Stimulated activated CD4-positive, alpha-beta T cell treated with anti-CD3 and anti-CD28 coated beads, Interleukin-12 subunit alpha, Interleukin-12 subunit beta, amount 100 ng/mL, for 4 hours (primary cell): ENCODE measurements at places on chromosomes 1 and 21.

DNA sequence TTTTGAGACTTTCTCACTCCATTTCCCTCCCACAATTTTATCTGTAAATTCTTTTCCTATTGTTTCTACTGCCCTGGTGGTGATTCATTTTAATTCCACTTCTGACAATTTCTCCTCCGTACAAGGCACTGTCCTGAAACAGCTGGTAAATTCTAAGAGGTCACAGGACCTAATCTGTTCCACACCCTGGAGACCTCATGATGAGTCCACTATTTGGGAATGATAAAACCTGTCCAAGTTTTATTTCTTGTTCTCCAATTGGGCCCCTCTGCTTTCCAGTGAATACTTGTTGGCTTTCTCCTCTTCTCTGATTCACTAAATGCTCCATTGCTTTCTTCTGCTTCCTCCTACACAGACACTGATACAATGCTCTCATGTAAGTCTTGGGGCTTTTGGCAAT lies 343.1 kb upstream of the DUSP10 start:
- no peak for DNase-seq

GRCh38 chr1:30778154-30778978 lies 20.8 kb upstream of the LAPTM5 start:
- no peak for DNase-seq

DNA sequence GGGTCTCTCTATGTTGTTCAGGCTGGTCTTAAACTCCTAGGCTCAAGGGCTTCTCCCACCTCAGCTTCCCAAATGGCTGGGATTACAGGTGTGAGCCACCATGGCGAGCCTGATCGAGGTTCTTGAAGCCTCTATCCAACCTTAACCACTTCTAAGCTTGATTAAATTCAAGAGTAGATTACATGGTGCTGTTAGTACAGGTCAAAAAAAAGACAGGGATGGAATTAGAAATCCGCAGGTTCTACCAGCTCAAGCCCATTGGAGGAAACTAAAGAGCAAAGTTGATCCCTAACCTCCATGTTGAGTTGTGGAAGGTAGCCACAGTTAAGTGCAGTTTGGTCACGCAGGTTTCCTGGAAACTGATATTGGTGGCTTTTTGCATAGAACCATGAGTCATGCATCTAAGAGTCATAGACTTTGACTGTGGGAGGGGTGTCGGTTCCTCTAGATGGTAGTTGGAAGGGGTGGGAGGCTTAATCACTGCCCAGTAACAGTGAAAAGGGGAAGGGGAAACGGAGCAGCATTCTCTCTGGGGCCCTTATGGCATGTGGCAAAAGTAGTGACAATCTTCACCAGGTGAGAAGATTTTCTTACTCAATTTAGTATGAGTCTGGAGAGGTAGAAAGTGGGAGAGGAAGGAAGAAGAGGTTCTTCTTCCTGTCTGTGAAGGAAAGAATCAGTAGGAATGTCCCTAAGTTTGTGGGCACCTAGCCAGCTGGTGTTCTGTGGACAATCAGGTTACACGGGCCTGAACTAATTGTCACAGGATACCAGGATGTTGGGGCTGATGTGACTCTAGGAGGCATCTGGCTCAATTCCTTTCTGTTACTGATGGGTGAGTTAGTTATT lies 7.0 kb downstream of the CD53 start:
- DNase-seq, result peak; percentile 38

- no peak for DNase-seq
These were observed 140.4 kb upstream of the BEND5 start for GRCh38 chr1:48917070-48917454.

DNA sequence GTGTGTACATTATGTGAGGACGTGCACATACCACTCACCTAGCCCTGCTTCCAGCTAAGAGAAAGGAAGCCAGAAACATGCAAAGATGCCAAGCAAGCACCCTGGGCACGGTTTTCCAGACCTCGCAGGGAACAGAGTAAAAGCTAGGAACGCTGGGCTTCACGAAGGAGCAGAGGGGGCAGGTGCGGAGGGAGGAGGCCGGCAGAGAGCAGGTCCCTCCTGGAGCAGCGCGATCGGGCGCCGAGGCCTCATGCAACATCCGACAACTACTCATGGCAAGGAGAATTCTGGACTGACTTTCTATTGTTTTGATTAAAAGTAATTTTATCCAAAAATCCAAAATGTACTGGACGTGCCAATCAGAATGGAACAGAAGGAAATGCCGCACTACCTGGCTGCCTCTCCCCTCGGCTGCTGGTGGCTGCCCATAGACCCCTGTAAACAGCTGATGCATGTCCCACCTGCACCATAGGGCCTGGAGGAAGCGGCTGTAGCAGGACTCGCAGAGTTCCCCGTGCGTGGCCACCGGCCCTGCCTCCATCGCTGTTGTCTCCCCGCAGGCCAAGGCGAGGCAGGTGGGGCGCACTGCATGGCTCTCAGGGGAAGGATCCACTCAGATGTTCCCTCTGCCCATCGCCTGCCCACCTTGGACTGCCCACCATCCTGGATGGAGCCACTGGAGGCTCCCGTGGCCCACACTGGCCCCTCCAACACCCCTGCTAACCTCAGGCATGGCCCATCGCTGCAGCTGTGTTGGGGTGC lies 93.5 kb downstream of the WDR4 start:
- DNase-seq, result no peak

DNA sequence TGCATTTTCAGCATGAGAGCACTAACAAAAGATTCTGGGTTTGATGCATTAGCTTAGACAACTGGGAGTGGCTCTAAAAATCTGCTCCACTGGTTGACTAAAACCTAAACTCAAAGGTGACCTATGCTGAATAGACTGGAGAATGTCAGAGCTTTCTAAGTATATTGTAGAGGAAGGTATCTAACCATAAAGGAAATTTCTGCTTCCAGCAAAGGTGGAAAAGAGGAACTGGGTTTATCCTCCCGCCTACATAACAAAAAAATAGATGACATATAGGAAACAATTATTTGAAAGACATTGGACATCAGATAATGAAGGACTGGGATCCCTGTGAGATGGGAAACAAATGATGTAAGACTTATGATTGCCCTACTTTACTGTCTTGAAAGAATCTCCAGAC lies 35.8 kb upstream of the CR2 start:
- no peak for DNase-seq

- DNase-seq, result no peak
These were observed 38.9 kb downstream of the UMODL1 start for GRCh38 chr21:42109873-42110525.
